T-helper 2 cell treated with Interferon-gamma antibody and Interleukin-4, amounts not matched to agents 5 μg/mL and 100 μg/mL, for 36 hours (primary cell): ENCODE measurements at places on chromosomes 16 and 17.

DNA sequence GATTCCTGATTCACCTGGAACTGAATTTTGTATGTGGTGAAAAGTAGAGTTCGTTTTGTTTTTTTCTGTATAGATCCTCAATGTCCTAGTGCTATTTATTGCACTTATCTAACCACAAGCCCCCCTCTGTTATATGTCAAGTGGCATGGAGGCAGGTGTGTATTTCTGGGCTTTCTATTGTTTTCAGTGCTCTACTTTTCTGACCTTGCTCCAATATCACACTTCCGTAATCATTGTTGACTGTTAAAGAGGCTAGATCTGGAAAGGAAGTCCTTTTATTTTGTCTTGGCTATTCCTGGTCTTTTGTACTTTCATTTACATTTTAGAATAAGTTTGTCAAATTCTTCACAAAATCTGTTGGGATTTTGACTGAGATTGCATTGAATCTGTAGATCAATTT, 26.8 kb upstream of the FBXO47 start:
- peaks cover 1% of the 10 kb centered on the region for H3K36me3 ChIP-seq
- no peaks in the 10 kb centered on the region for H3K4me1 ChIP-seq
- peaks cover 4% of the 10 kb centered on the region for H3K27me3 ChIP-seq
- no peak overlapping the region for H3K4me3 ChIP-seq
- DNase-seq, result no peak

GRCh38 chr17:70609566-70609965, 440.2 kb downstream of the KCNJ2 start:
- no peaks in the 10 kb centered on the region for H3K36me3 ChIP-seq
- H3K27ac ChIP-seq, result no peak overlapping the region
- no peak for DNase-seq
- H3K4me3 ChIP-seq, result no peak overlapping the region
- no peaks in the 10 kb centered on the region for H3K4me1 ChIP-seq

DNA sequence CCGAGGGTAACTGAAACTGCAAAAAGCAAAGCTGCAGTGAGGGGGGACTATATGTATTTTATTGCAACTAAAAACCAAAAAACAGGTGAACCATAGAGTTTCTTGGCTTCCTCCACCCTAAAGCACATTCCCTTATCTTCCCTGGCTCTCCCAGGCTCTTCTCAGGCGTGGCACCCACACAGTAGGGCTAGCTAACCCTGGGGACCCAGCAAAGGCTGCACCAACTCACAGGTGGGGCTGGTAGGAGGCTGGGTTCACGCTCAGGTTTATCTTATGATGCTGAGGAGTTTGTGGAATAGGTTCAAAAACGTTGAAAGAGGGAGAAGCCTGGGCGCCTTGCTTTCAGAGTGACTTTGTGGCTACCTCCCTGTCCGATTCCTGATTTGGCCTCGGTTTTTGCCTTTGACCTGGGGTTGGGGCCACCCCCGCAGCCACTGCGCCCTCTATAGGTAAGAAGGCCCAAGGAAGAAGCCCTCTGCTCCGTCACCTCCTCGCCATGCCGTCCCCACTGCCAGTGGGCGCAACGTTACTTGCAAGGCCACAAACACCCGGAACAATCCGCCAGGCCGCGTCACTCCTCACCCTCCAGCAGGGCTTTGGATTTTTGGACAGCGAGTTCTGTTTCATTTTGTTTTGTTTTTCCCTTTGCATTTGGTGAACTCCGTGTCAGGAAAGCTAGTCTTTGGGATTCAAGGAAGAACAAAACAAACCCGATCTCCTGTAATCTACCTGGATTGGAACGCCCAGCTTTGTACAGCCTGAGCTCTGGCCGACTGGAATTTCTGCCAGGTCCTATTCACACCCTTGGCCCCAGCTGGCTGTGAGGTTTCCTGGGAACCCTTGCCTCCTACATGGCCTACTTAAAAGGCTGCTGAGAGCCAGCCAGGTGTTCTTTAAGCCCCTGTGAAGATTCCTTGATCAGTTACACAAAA, 60.8 kb downstream of the TBC1D16 start:
- H3K4me3 ChIP-seq, result no peak overlapping the region
- no peaks in the 10 kb centered on the region for H3K4me1 ChIP-seq
- H3K27me3 ChIP-seq, result peaks cover 2% of the 10 kb centered on the region
- DNase-seq, result no peak
- H3K27ac ChIP-seq, result no peak overlapping the region

GRCh38 chr16:84603140-84603816, 14.6 kb downstream of the COTL1 start:
- peak overlapping the region; percentile 63 for H3K4me3 ChIP-seq
- no peak for DNase-seq
- peak overlapping the region; percentile 85 for H3K27ac ChIP-seq
- peaks cover 75% of the 10 kb centered on the region for H3K36me3 ChIP-seq

- H3K36me3 ChIP-seq, result peaks cover 29% of the 10 kb centered on the region
- no peak for DNase-seq
- peaks cover 2% of the 10 kb centered on the region for H3K4me1 ChIP-seq
- H3K4me3 ChIP-seq, result no peak overlapping the region
- no peak overlapping the region for H3K27ac ChIP-seq
- H3K27me3 ChIP-seq, result no peaks in the 10 kb centered on the region
Observed at GRCh38 chr17:15516150-15516549, 47.1 kb downstream of the TVP23C start.

GRCh38 chr17:48610282-48611211, at the start of gene HOXB7:
Gene HOXB7, minus strand, starts transcription at chr17:48611017. Its CDS starts 99 bp downstream, at chr17:48610918.
- peaks cover 1% of the 10 kb centered on the region for H3K36me3 ChIP-seq
- H3K27me3 ChIP-seq, result peaks cover 80% of the 10 kb centered on the region
- peak; percentile 54 for DNase-seq
- H3K4me1 ChIP-seq, result peaks cover 22% of the 10 kb centered on the region

GRCh38 chr16:24118126-24118821, 137.9 kb upstream of the CACNG3 start:
- DNase-seq, result no peak
- H3K27ac ChIP-seq, result no peak overlapping the region
- H3K4me3 ChIP-seq, result no peak overlapping the region
- peaks cover 3% of the 10 kb centered on the region for H3K36me3 ChIP-seq
- no peaks in the 10 kb centered on the region for H3K27me3 ChIP-seq
- no peaks in the 10 kb centered on the region for H3K4me1 ChIP-seq

DNA sequence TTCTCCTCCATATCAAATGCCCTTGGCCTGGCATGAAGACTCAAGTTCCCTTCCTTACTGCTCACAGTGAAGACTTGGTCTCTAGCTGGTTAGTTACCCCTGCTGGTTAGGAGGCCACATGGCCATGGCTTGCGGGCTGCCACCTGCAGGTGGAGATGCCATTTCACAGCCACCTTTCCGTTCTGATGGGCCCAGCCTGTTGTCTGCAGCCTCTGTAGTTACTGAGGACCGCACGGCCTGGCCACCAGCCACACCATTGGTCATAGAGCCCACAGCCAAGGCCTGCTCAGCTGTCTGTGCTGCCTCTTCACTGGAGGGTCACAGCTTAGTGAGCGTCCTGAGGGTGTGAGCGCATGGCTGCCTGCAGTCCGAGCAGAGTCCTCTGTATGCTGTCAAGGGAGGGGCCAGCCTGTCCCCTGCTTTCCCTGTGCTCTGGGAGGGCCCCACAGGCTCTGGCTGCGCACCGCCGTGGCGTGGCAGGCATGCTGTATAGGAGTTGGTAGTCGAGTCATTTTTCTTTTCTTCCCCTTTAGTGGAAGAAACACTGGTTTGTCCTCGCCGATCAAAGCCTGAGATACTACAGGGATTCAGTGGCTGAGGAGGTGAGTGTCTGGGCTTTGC, 59.2 kb downstream of the PLD6 start:
- no peak overlapping the region for H3K4me3 ChIP-seq
- peak overlapping the region; percentile 10 for H3K27ac ChIP-seq
- peaks cover 48% of the 10 kb centered on the region for H3K36me3 ChIP-seq

- H3K36me3 ChIP-seq, result peaks cover 25% of the 10 kb centered on the region
- H3K4me3 ChIP-seq, result no peak overlapping the region
- peaks cover 12% of the 10 kb centered on the region for H3K4me1 ChIP-seq
- no peaks in the 10 kb centered on the region for H3K27me3 ChIP-seq
- H3K27ac ChIP-seq, result no peak overlapping the region
Observed at GRCh38 chr17:30165960-30166359, 49.3 kb downstream of the NSRP1 start.

DNA sequence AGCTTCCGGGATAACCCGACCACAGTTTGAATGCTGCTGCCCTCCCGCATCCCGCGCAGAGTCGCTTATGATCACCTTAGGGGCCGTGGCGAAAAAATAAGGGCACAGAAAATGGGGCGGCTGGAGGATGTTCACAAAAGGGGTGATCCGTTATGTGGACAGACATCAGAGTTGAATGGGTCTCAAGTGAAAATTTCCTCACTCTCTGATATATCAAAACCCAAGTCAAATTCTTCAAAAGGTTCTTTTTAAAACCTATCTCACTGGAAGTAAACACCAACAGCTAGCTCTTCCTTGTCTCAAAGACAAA, 400 bp upstream of the CEP112 start:
- H3K4me3 ChIP-seq, result peak overlapping the region; percentile 82
- H3K36me3 ChIP-seq, result no peaks in the 10 kb centered on the region
- peak overlapping the region; percentile 68 for H3K27ac ChIP-seq
- H3K27me3 ChIP-seq, result no peaks in the 10 kb centered on the region
- H3K4me1 ChIP-seq, result peaks cover 12% of the 10 kb centered on the region

GRCh38 chr17:35809855-35810461, 674 bp downstream of the TAF15 start:
- no peaks in the 10 kb centered on the region for H3K27me3 ChIP-seq
- no peak for DNase-seq
- H3K27ac ChIP-seq, result peak overlapping the region; percentile 93
- H3K4me1 ChIP-seq, result peaks cover 48% of the 10 kb centered on the region

DNA sequence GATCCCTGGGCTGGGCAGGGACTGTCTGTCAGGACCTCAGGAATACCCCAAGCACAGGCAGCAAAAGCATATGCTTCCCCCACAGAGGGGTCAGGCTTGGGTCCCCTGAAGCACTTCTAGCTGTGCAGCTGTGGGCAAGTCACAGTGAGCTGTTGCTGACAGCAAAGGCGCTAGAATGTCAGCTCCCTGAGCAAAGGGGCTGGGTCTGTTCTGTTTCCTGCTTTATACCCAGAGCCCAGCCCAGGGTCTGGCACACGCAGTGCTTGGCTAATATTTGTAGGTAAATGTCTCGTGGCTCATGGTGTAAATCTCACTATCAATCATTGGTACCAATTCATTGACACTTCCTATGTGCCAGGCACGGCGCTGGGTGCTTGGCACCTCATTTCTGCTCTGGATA, 16.6 kb upstream of the MPRIP start:
- H3K27me3 ChIP-seq, result no peaks in the 10 kb centered on the region
- no peaks in the 10 kb centered on the region for H3K36me3 ChIP-seq
- no peaks in the 10 kb centered on the region for H3K4me1 ChIP-seq
- no peak overlapping the region for H3K27ac ChIP-seq
- no peak for DNase-seq
- H3K4me3 ChIP-seq, result no peak overlapping the region

DNA sequence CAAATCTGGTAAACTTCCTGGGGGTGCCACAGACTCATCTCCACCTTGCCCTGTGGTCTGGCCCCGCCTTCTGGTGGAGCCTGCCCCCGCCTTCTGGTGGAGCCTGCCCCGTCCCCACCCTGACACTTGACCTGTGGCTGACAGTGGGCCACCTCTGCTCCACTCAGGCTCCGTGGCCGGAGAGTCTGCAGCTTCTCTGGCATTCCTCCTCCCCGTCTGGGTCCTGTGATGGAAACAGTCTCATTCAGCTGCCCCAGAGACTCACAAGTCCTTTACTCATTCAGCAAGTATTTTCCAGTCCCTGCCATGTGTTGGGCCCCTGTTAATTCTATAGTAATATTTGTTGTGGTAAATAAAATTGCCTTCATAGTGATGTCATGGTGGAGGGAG, 21.0 kb upstream of the G6PC1 start:
- no peaks in the 10 kb centered on the region for H3K36me3 ChIP-seq
- no peak overlapping the region for H3K27ac ChIP-seq
- DNase-seq, result no peak
- peaks cover 2% of the 10 kb centered on the region for H3K27me3 ChIP-seq
- H3K4me1 ChIP-seq, result no peaks in the 10 kb centered on the region

DNA sequence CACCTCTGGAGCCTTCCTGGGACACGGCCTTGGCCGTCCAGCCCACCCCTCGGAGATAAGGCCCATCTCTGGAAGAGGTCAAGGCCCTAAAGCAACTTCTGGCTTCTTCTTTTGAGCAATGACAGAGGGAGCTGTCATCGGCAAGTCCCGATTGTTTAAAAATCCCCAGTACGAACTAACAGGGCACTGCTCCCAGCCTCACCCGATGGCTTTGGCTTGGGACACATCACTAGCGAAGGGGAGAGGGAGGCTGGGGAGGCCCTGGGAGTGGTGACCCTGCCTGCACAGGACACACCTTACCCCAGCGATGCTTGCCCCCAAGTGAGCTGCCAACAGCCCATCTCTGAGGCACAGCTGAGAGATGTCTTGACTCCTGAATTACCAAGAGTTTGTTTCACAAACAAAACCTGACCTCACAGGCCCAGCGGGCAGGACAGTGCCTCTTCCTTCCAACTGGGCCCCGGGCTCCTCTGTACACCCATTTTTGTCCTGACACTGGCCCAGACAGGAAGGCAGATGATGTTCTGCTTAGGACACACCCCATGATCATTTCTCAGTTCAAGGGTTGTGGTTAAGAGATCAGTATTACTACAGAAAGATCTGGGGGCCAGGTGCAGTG, 4.8 kb downstream of the SYNGR2 start:
- peak overlapping the region; percentile 89 for H3K27ac ChIP-seq
- DNase-seq, result no peak
- H3K27me3 ChIP-seq, result no peaks in the 10 kb centered on the region
- peaks cover 44% of the 10 kb centered on the region for H3K4me1 ChIP-seq
- peak overlapping the region; percentile 80 for H3K4me3 ChIP-seq

- H3K36me3 ChIP-seq, result no peaks in the 10 kb centered on the region
- no peak for DNase-seq
- H3K4me1 ChIP-seq, result no peaks in the 10 kb centered on the region
- peaks cover 8% of the 10 kb centered on the region for H3K27me3 ChIP-seq
- H3K4me3 ChIP-seq, result no peak overlapping the region
Observed at GRCh38 chr17:68782789-68783188, 172.4 kb downstream of the ABCA8 start.

DNA sequence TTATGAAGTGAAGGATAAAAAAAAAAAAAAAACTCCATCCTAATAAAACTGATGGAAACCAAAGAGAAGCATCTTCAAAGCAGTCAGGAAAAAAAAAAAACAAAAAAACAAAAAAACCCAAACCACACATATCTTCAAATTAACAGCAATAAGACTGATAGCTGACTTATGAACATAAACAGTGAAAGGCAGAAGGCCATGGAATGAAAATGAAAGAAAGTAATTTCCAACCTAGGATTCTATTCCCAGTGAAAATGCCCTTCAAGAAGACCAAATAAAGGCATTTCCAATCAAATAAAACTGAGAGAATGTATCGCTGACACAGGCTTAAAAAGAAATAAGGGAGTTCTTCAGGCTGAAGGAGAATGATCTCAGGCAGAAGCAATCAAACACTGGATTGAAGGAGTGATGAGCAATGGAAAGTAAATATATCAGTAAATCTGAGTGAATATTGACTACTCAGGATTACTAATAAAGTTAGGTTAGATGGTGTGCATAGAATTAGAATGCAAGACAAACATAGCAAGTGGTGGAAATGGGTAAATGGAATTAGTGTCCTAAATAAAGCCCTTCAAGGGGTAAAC, 92.1 kb downstream of the USP31 start:
- DNase-seq, result no peak
- H3K27ac ChIP-seq, result no peak overlapping the region
